ENCODE measurements at places on chromosomes 5 and 9. TPM values are rescaled to one million over a fixed set of nuclear protein-coding genes. Genes with fewer than 3 reads are reported as not detected.
A peak's percentile ranks its signal among the peaks of the same experiment; 100 is the strongest.

GRCh38 chr9:121748074-121748473, 96.6 kb downstream of the DAB2IP start:
- no peaks in the 10 kb centered on the region for H3K27me3 ChIP-seq
- peak; percentile 40 for DNase-seq
- H3K4me1 ChIP-seq = peaks cover 17% of the 10 kb centered on the region
- peak overlapping the region; percentile 15 for H3K4me3 ChIP-seq
- no peaks in the 10 kb centered on the region for H3K36me3 ChIP-seq
- H3K27ac ChIP-seq = peak overlapping the region; percentile 75

GRCh38 chr5:26237489-26237888, 800.9 kb downstream of the CDH9 start:
- H3K27me3 ChIP-seq = no peaks in the 10 kb centered on the region
- H3K4me1 ChIP-seq = no peaks in the 10 kb centered on the region
- H3K27ac ChIP-seq = no peak overlapping the region
- H3K4me3 ChIP-seq = no peak overlapping the region
- no peaks in the 10 kb centered on the region for H3K36me3 ChIP-seq

DNA sequence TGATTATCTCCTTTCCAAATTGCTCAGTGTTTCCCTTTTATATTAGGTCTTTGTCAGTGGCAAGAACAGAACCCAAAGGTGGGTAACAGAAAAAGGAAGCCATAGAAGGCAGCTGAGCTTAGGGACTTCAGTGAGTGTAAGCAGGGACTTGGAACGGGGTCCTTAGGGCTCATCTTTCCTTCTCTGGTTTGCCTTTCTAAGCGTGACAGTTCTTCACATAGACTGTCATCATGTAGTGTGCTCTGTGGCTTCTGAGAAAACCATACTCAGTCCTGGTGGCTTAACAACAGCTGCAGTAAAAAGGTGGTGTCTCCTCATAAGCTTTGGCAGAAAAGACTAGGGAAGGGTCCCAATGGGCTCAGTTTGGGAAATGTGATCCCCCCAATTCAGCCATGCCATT, 108.8 kb downstream of the SLC12A2 start:
- no peak for DNase-seq
- H3K4me1 ChIP-seq = peaks cover 16% of the 10 kb centered on the region
- H3K4me3 ChIP-seq = no peak overlapping the region
- H3K27ac ChIP-seq = no peak overlapping the region
- no peaks in the 10 kb centered on the region for H3K27me3 ChIP-seq

- DNase-seq = no peak
- no peak overlapping the region for H3K4me3 ChIP-seq
- no peak overlapping the region for H3K27ac ChIP-seq
- H3K36me3 ChIP-seq = peaks cover 24% of the 10 kb centered on the region
- no peaks in the 10 kb centered on the region for H3K4me1 ChIP-seq
Measured at GRCh38 chr5:65611524-65611923, 12.6 kb downstream of the TRIM23 start.

DNA sequence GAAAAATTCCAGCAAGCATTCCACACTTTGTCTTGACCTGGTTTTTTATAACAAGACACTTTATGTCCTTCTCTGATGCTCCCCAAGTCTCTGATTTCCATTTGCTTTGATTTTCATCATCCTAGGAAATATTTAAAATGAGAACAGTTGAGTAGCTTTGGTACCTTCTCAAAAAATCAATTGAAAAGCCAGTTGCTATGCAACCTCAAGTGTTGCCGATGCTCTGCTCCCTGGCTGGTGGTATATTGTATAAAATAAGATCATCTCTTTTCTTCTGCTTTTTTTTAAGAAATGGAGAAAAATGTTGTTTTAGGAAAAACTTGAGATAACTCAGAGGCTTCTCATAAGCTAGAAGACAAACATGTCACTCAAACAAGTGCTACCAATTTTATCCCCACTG, 109.7 kb downstream of the ZNF354C start:
- peaks cover 3% of the 10 kb centered on the region for H3K4me1 ChIP-seq
- H3K27ac ChIP-seq = no peak overlapping the region
- no peaks in the 10 kb centered on the region for H3K36me3 ChIP-seq
- H3K27me3 ChIP-seq = peaks cover 6% of the 10 kb centered on the region
- DNase-seq = no peak
- H3K4me3 ChIP-seq = no peak overlapping the region

- DNase-seq = no peak
- peaks cover 18% of the 10 kb centered on the region for H3K4me1 ChIP-seq
- peaks cover 5% of the 10 kb centered on the region for H3K27me3 ChIP-seq
- no peak overlapping the region for H3K4me3 ChIP-seq
Measured at GRCh38 chr9:91141407-91141965, 220.2 kb downstream of the AUH start.

DNA sequence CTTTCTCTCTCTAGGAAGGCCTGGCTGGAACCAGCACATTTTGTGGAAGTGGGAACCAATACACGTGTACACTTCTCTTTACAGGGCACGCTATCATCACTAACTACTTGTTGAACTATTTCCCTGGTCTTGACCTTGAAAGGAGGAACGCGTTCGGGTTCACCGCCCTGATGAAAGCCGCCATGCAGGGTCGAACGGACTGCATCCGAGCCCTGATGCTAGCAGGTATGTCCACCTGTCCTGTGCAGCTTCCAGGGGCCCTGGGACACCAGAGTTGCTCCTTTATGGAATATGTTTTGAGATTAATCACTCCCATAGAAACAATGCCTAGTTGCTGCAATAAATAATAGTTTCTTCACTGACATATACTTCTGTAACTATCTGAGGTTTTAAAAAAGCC, 74.1 kb downstream of the ANKRD33B start:
- H3K4me1 ChIP-seq = peaks cover 39% of the 10 kb centered on the region
- H3K27me3 ChIP-seq = no peaks in the 10 kb centered on the region
- DNase-seq = no peak
- H3K36me3 ChIP-seq = peaks cover 21% of the 10 kb centered on the region
- no peak overlapping the region for H3K4me3 ChIP-seq

DNA sequence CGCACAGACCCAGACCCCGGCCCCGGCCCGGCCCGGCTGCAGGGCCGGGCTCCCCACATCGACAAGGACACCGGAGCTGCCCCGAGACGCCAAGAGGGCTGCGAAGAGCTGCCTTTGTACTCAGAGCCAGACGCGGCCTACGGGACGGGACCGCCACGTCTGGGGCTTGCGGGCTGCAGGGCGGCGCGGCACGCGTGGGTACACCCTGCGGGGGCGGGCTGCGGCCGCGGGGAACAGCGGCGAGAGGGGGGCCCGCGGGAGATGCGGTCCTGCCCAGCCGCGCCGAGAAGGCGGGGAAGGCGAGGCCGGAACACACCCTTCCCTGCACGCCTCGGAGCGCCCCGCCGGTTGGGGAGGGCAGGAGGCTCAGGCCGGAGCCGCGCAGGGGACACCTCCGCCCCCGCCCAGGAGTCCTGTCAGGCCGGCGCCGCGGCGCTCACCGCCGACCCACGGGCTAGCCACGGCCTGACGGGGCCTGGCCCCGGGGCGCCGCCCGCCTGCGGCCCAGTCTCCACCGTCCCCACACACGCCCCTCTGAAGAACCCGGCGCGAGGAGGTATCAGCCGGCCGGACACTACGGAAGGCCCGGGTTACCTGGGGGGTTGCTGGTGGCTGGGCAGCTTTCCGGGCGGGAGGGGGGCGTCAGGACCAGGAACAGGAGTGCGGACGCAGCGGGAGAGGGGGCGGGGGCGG, 478 bp downstream of the RAB14 start:
- no peaks in the 10 kb centered on the region for H3K27me3 ChIP-seq
- peaks cover 42% of the 10 kb centered on the region for H3K4me1 ChIP-seq
- H3K4me3 ChIP-seq = peak overlapping the region; percentile 94
- DNase-seq = peak; percentile 43

DNA sequence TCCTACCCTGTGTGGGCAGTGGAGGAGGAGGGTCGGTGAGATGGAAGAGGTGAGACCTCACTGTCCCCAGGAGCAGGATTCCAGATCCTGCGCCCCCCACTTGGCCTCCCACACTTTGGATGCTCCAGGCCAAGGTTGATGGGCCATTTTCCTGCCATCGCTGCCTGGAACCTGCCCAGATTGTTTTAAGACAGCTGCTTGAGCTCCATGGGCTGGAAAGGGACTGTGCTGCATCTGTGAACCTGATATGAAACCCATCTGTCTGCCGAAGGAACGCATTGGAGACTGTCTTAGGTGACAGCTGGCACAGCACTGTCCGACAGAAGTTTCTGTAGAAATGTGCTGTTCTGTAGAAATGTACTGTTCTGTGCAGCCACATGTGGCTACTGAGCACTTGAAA, 72.7 kb upstream of the SLC25A48 start:
- no peaks in the 10 kb centered on the region for H3K27me3 ChIP-seq
- H3K4me1 ChIP-seq = no peaks in the 10 kb centered on the region
- no peaks in the 10 kb centered on the region for H3K36me3 ChIP-seq
- no peak for DNase-seq
- no peak overlapping the region for H3K4me3 ChIP-seq

- H3K36me3 ChIP-seq = peaks cover 13% of the 10 kb centered on the region
- DNase-seq = peak; percentile 66
- peaks cover 16% of the 10 kb centered on the region for H3K27me3 ChIP-seq
- peaks cover 3% of the 10 kb centered on the region for H3K4me1 ChIP-seq
Measured at GRCh38 chr9:113011911-113012381, at the start of gene ZNF883. Gene ZNF883 (minus strand): TSS chr9:113012192.

PFN3 gene
- not detected for total RNA-seq

CDH10 gene
- not detected for total RNA-seq

EIF4E1B gene
- total RNA-seq = not detected

FOXD4L3 gene
- 0.14 TPM for total RNA-seq

C1QTNF2 gene
- not detected for total RNA-seq

RMI1 gene
- total RNA-seq = 20.6 TPM

Data from activated CD8-positive, alpha-beta T cell treated with anti-CD3 and anti-CD28 coated beads for 36 hours (primary cell).